Stimulated activated CD4-positive, alpha-beta T cell treated with anti-CD3 and anti-CD28 coated beads, TNF-alpha, amount 100 ng/mL, for 24 hours (primary cell): ENCODE measurements at places on chromosomes 12 and 14.
A peak's percentile ranks its signal among the peaks of the same experiment; 100 is the strongest.

- DNase-seq: no peak
These were observed 1470.7 kb downstream of the AACS start for GRCh38 chr12:126535971-126536370.

- no peak for DNase-seq
These were observed 1.7 kb upstream of the C12orf56 start for GRCh38 chr12:64392221-64392620.

GRCh38 chr12:131132118-131132892 lies 178.6 kb downstream of the ADGRD1 start:
- peak; percentile 52 for DNase-seq

DNA sequence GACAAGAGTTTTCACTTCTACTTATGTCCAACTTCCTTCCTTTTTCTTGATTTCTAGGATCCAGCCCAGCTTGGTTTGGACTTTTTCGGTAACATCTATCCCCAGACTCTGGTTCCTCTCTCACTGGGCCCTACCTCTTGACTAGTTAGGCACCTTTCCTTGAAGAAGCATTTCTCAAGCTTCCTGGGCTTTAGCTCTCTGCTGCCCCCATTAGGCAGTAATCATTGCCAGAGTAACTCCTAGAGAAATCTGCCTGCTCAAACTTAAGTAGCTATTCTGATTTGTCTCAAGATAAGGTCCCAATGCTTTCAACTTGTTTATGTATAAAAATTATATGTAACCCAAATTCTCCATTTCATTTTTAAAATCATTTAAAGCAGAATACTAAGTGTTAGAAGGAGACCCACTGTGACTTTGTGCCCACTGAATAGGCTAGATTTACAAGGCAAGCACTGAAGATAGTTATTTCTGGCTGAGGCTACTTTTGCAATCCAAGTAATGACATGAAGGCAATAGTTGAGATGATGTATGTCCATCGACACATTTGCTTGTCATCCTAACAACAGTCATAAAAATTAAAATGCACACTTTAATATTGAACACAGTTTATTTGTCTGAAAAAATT lies 275.0 kb upstream of the G2E3 start:
- DNase-seq: no peak

GRCh38 chr12:14175206-14175605 lies 190.3 kb upstream of the ATF7IP start:
- no peak for DNase-seq

- DNase-seq: no peak
These were observed 1.7 kb downstream of the ANGEL1 start for GRCh38 chr14:76810953-76811400.

DNA sequence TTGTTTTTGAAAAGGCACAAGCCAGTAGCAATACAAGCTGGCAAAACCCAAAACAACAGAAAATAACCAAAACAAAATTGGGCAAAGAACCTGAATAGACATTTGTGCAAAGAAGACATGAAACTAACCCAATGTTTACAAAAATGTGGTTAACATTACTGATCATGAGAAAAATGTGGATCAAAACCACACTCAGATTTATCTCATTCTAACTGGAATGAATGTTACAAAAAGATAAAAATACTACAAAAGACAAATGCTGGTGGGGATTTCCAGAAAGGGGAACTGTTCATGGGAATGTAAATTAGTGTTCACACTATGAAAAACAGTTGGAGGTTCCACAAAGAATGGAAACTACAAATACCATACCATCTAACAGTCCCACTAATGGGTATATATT lies 26.6 kb downstream of the ASCL4 start:
- DNase-seq: no peak

GRCh38 chr12:11621797-11622423 lies 27.6 kb upstream of the ETV6 start:
- no peak for DNase-seq

GRCh38 chr12:13835652-13836051 lies 145.8 kb downstream of the GRIN2B start:
- DNase-seq: no peak

DNA sequence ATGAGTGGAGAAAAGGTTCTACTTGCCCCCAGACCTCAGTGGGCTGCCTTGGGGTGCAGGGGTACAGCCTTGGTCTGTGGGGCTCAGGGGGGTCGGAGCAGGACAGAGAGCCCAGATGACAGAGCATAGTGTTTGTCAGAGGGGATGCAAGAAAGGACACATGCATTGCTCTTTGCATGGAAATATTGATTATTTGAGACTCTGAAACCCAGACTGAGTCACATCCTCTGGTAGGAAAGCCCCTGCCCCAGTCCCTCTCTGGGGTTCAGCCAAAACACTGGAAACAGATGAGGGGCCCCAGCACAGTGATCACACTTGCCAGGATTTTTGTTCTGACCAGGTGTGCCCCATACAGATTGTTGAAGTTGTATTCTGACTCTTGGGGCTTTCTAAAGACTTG lies 1094.4 kb downstream of the BCL11B start:
- peak; percentile 49 for DNase-seq
